Cardiac muscle cell (in vitro differentiated cells and primary cell): ENCODE measurements at places on chromosomes 2 and 18.
A peak's percentile ranks its signal among the peaks of the same experiment; 100 is the strongest.

DNA sequence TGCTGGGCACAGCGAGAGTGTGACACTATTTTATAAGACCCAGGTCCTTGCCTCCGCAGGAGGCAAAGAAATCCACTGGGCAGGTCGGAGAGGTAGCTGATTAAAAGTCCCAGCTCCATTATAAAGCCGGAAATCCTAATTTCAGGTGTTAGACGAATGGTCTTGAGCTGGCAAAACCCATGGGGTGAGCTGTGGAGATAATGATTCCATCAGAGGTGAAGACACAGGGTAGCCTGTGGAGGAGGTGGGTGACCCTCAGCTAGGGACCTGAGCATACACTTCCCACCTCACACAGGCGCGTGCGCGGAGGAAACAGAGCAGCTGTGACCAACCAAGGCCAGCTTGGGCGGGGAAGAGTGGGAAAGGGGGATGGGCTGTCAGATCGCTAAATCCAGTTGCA is 201.7 kb upstream of the CXCR4 start:
- no peaks in the 10 kb centered on the region for H3K4me1 ChIP-seq
- no peaks in the 10 kb centered on the region for H3K36me3 ChIP-seq
- no peak for DNase-seq

DNA sequence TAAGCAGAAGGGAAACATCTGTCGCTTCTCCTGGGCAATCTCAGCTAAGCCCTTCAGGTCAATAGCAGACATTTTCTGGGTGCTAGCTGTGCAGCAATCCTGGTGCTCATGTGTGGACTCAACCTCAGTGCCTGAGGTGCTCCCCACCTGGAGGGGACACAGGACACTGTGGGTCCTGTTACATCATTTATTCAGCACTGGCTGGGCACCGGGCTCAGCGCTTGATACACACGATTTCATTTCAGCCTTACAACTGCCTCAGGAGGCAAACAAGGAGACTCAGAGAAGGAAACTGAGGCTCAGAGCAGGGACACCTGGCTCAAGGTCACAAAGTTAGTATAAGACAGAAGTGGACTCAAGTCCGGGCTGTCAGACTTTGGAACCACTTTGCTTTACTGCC is 46.7 kb downstream of the MARCO start:
- no peaks in the 10 kb centered on the region for H3K36me3 ChIP-seq
- no peak overlapping the region for H3K27ac ChIP-seq
- no peak for DNase-seq

DNA sequence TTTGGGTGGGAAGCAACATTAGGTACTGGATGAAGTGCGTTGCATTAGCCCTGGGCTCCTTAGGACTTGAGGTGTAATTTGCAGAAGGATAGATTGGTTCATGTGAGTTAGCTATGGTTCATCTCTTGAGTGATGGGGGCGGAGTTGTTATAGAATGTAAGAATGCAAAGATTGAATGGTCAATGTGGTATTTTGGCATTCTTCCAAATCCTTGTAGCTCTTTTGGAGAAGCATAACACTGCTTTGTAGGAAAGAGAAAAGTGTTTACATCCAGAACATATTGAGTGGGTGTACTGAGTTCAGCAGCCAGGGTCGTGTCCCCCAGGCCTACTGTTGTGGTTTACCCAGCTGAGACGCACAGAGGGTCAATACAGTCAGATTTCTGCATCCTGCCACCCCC is 173.5 kb downstream of the FMNL2 start:
- no peaks in the 10 kb centered on the region for H3K27me3 ChIP-seq
- H3K36me3 ChIP-seq, result no peaks in the 10 kb centered on the region
- no peak overlapping the region for H3K27ac ChIP-seq
- H3K4me3 ChIP-seq, result no peak overlapping the region
- DNase-seq, result peak; percentile 23

GRCh38 chr18:23573626-23574431 is 12.5 kb downstream of the NPC1 start:
- H3K27me3 ChIP-seq, result no peaks in the 10 kb centered on the region
- peaks cover 6% of the 10 kb centered on the region for H3K36me3 ChIP-seq
- peak; percentile 65 for DNase-seq
- no peak overlapping the region for H3K4me3 ChIP-seq
- H3K4me1 ChIP-seq, result peaks cover 12% of the 10 kb centered on the region

GRCh38 chr2:3598197-3598910 is 3.4 kb downstream of the COLEC11 start:
- peaks cover 14% of the 10 kb centered on the region for H3K4me1 ChIP-seq
- H3K36me3 ChIP-seq, result no peaks in the 10 kb centered on the region
- no peak overlapping the region for H3K27ac ChIP-seq

DNA sequence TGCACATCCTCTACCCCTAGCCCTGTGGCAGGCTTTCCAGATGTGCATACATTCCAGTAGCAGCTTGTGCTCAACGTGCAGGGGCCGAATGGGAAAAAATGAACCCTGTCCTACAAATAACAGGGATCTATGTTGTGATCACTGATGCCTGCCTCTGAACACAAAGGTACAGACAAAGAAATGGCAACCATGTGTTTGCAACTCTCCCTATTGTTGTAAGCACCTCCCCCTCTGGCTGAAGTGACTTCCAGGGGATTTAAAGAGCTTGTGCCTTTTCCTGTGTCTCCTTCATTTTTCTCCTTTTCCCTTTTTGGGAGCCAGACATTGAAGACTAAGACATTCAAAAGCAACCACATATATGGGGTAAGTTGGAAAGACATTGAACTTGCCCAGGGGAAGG is 21.6 kb downstream of the ARHGAP25 start:
- H3K27me3 ChIP-seq, result no peaks in the 10 kb centered on the region
- no peaks in the 10 kb centered on the region for H3K4me1 ChIP-seq
- no peaks in the 10 kb centered on the region for H3K36me3 ChIP-seq
- no peak overlapping the region for H3K27ac ChIP-seq

GRCh38 chr2:190425221-190425866 is 17.2 kb downstream of the MFSD6 start:
- H3K27ac ChIP-seq, result no peak overlapping the region
- no peak overlapping the region for H3K4me3 ChIP-seq
- H3K4me1 ChIP-seq, result no peaks in the 10 kb centered on the region

DNA sequence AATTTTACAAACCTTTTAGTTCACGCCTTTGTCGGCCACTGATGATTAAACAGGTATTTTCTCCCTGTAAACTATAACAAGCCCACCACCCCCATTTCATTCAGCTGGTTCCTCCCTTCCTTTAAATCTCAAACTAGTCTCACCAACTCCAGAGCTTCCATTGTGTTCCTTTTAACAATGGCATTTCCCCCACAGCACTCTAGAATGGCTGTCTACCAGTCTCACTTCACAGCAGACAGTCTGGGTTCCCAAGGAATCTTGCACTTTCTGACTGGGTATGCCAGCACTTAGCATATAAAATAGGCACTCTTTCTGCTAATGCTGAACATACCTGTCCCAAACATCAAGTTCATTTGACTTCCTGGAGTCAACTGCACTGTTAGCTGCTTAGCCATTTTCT is 75.3 kb downstream of the CCDC93 start:
- no peak overlapping the region for H3K4me3 ChIP-seq
- H3K27ac ChIP-seq, result no peak overlapping the region
- H3K27me3 ChIP-seq, result no peaks in the 10 kb centered on the region
- no peak for DNase-seq

DNA sequence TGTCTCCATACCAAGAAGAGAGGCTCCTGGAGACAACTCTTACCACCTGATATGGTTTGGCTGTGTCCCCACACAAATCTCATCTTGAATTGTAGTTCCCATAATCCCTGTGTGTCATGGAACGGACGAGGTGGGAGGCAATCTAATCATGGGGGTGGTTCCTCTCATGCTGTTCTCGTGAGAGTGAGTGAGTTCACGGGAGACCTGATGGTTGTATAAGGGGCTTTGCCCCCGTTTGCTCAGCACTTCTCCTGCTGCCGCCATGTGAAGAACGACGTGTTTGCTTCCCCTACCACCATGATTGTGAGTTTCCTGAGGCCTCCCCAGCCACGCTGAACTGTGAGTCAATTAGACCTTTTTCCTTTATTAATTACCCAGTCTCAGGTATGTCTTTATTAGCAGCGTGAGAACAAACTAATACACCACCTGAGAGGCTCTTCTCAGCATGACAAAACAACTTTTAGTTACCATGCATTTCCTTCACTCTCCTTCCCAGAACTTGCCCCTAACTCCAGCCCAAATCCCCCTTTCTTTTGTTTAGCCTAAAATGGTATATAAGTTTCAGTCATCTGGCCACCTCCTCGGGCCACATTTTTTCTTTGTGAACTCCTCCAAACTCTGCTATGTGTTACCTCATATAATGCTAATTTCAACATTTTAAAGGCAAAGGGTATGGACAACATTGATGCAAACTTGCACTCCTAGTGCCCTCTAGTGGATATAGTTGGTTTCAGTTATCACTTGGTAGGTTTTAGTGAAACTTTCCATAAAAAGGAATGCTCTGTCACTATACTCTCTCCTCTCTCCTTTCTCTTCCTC is 58.6 kb upstream of the SLC25A52 start:
- no peaks in the 10 kb centered on the region for H3K36me3 ChIP-seq
- H3K27me3 ChIP-seq, result no peaks in the 10 kb centered on the region
- DNase-seq, result peak; percentile 75
- no peak overlapping the region for H3K4me3 ChIP-seq
- no peak overlapping the region for H3K27ac ChIP-seq

GRCh38 chr18:58499527-58500221 is 129.2 kb downstream of the ALPK2 start:
- DNase-seq, result no peak
- peak overlapping the region; percentile 6 for H3K27ac ChIP-seq
- peaks cover 75% of the 10 kb centered on the region for H3K36me3 ChIP-seq
- no peak overlapping the region for H3K4me3 ChIP-seq

DNA sequence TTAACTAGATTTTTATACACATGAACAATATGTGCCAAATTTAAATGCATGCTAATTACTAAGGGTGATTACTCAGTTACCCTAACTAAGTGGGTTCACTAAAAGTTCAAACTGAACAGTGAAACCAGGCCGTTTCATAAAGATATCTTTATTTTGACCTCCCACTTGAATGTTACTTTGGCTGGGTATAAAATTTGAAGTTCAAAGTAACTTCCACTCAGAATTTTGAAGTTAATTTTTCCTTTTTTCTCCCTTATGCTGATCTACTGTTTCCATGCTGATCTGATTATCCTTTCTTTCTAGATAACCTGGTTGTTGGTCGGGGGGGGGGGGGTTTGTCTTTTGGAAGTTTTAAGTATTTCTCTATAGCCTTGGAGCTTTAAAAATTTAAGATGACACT is 25.5 kb upstream of the MAP4K4 start:
- H3K4me1 ChIP-seq, result no peaks in the 10 kb centered on the region
- no peak overlapping the region for H3K27ac ChIP-seq
- DNase-seq, result no peak
- no peaks in the 10 kb centered on the region for H3K27me3 ChIP-seq
- no peaks in the 10 kb centered on the region for H3K36me3 ChIP-seq

DNA sequence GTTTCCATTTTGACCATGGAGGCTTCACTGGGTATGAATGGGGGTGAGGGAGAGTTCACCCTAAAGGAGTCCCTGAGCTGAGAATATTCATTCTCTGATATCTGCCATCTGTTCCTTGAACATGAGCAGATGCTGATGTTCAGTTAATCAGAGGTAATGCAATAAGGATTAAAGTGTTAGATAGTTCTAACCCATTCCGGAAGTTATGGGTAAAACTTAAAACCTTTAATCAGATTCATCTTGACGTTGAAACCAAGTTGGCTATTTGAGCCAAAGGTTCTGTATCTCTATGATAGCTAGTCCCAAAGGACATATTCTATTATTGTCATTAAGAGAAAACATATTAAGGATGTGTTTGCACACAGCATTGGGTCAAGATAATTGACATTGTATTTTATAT is 268.9 kb downstream of the PLCL1 start:
- H3K4me1 ChIP-seq, result no peaks in the 10 kb centered on the region
- H3K27ac ChIP-seq, result no peak overlapping the region
- no peaks in the 10 kb centered on the region for H3K36me3 ChIP-seq
- no peak for DNase-seq
- H3K4me3 ChIP-seq, result no peak overlapping the region
- H3K27me3 ChIP-seq, result no peaks in the 10 kb centered on the region

- no peaks in the 10 kb centered on the region for H3K4me1 ChIP-seq
- H3K36me3 ChIP-seq, result no peaks in the 10 kb centered on the region
- H3K27ac ChIP-seq, result no peak overlapping the region
- DNase-seq, result no peak
Observed at GRCh38 chr2:173513107-173513727, 158.5 kb downstream of the CDCA7 start.

- DNase-seq, result peak; percentile 81
- H3K27ac ChIP-seq, result no peak overlapping the region
- no peaks in the 10 kb centered on the region for H3K36me3 ChIP-seq
- no peak overlapping the region for H3K4me3 ChIP-seq
- H3K4me1 ChIP-seq, result peaks cover 30% of the 10 kb centered on the region
- no peaks in the 10 kb centered on the region for H3K27me3 ChIP-seq
Observed at GRCh38 chr2:42922790-42923579, 130.6 kb upstream of the HAAO start.

GRCh38 chr2:11187731-11188130 is 32.5 kb downstream of the SLC66A3 start:
- H3K4me1 ChIP-seq, result no peaks in the 10 kb centered on the region
- H3K27me3 ChIP-seq, result no peaks in the 10 kb centered on the region
- DNase-seq, result no peak

- DNase-seq, result no peak
- H3K27ac ChIP-seq, result no peak overlapping the region
- H3K4me3 ChIP-seq, result no peak overlapping the region
- no peaks in the 10 kb centered on the region for H3K4me1 ChIP-seq
Observed at GRCh38 chr2:85975581-85975980, 86.8 kb upstream of the ST3GAL5 start.

DNA sequence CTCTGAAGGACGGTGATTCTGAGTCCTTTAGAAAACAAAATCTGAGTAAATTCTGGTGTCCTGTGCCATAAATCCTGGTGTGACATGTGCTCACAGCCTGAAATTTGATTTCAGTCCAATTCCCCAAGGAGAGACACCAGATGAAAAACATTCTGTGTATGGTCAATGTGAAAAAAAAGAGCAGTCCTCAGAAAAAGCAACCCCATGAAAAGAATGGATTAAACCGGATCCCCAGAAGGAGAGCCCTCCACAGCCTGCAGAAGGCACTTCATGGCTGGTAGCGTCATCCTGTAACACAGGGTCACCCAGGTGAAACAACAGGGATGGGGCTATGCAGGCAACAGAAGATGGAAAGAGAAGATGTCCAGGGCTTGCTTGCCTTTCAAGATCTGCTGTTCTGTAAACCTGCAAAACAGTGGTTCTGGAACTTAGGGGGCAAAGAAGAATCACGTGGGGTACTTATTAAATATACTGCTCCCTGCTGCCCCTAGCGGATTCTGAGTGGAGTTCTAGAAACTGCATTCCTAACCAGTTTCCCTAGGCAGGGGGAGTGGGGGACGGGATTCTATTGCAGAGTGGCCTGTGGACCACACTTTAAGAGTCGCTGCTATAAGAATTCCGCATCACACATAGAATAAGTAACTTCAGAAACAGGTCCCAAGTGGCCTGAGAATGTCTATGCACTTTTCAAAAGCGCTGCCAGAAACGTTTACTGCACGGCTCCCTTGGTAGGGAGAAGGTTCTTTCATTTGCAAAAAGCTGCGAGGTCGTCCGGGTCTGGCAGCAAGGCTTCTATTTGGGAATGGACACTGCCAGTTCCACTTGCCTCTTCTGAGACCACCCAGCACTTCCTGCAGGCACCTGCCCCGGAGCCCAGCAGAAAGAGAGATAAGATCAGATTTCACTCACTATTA is 118.9 kb upstream of the ARL5A start:
- no peak overlapping the region for H3K27ac ChIP-seq
- H3K4me1 ChIP-seq, result no peaks in the 10 kb centered on the region
- no peak overlapping the region for H3K4me3 ChIP-seq
- DNase-seq, result peak; percentile 27

- H3K27ac ChIP-seq, result no peak overlapping the region
Observed at GRCh38 chr2:102082571-102083392, 59.8 kb upstream of the IL1R1 start.
